ENCODE measurements at places on chromosomes 1 and 21.

DNA sequence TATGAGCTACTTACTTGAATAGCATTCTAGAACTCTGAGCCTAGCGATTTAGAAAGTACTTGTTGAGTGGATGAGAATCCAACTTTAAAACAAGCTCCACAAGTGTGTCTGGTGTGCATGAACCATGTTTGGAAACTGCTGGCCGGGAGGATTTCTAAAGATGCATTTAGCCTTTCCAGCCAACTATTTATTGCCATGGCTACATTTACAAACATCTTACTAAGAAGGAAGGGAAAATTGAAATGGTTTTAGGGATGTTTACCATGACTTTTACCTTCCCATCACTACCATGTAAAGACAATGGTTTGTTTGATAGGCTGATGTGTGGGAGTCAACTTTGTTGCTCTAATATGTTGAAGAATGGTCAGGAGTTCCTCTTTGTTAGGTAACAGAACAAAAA, 37.7 kb upstream of the ARHGAP29 start:
- no peak for DNase-seq

DNA sequence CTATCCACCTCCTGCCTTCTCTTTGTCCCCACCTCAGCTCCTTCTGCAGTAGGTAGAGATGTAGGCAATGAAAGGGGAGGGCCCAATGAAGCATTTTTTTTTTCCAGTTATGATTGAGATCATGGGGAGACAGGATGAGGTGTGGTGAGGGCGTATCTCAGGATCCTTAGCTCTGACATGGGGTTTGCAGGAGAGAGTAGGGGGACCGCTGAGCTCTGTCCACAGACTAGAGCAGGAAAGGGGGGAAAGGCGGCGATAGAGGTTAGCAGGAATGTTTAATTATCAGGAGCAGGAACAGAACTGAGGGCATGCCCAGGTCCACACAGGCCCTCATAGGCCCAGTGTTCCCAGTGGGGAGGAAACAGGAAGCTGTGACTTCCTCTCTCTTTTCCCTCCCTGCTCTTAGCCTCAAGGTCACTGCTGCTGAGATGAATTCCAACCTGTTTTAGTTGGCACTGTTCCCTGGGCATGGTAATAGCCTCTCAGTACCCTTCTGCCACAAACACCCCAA, 901 bp upstream of the RXFP4 start:
- DNase-seq: peak; percentile 49

GRCh38 chr1:197181982-197182381, 35.5 kb upstream of the ASPM start:
- no peak for DNase-seq

DNA sequence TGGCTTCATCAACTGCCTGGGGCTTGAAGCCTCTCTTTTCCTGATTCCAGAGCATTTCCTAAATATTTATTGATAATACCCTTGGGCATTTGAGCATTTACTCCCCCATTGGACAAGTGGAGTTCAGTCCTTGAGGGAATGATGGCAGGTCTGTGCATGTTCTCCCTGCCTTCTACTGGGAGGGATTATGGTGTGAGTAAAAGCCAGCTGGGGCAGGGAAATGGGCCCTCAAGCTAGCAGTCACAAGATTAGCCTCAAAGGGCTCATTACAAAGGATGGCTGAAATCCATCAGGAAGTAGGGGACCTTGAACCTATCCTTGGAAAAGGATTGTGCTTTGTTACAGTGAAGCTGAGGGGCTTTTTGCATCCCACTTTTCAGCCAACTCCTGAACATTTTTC, 24.2 kb upstream of the OSBPL9 start:
- DNase-seq: no peak

DNA sequence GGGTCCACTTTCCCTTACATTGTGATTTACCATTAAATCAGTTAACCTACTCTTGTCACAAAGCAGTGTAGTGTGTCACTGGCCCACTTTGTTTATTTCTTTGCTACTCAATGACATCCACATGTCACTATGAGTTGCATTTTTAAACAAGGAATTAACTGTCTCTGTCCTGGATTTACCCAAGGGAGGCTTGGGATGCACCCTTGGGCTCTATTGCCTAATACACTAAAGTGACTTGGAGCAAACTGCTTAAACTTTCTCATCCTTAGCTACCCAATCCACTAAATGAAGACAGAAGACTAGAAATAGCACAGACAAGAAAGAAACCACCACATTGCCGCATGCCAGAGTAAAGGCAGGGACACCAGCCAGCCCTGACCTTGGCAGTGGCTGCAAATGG, 136.2 kb upstream of the TIAM1 start:
- no peak for DNase-seq

DNA sequence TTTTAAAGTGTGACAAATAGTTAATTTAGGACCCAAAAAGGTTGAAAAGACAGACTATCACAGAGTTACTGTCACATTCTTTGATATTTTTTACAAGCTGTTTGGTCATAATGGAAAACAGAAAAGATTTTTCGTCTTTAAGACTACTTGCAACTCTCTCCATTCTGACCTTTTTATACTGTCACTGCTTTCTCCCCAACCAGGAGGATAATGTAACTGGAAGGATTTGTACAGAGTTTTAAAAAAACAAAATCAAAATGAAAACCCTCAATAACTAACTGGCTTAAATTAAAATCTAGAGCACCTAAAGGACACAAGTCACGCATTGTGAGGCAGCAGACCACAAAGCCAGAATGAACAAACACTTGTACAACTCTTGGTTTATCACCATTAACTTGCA, 257.7 kb downstream of the FAF1 start:
- DNase-seq: no peak

DNA sequence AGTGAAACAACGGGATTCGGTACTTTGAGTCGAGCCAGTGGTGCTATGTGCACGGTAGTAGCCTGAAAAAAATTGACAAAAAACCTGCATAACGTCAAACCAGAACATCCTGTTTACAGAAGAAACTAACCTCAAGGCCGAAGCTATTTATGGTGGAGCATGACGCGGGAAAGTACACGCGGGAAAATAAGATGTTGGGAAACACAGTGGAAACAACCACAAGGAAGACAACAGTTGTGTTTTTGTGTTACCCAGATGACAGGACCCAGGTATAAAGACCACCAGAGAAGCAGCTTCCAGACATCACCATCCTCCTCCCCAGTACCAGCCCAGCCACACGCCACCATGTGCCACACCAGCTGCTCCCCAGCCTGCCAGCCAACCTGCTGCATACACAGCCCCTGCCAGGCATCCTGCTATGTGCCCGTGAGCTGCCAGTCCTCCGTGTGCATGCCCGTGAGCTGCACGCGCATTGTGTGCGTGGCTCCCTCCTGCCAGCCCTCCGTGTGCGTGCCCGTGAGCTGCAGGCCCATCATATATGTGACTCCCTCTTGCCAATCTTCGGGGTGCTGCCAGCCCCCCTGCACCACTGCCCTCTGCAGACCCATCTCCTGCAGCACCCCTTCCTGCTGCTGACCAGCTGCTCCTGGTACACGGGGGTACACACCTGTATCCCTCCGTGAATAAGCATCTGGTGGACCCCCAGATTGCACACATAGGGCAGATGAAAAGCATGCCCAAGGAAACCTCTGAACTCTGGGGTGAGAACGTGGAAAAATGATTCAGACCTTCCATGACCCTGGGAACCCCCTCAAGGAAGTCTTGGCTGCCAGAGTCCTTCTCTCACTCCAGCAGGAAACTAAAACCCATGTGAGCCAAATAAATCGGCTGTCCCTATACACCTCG, at the start of gene KRTAP12-3:
Gene KRTAP12-3, plus strand, starts transcription at position 298 of the 906 bp plus-strand sequence. Its CDS starts 48 bp downstream, at position 346.
- DNase-seq: no peak

DNA sequence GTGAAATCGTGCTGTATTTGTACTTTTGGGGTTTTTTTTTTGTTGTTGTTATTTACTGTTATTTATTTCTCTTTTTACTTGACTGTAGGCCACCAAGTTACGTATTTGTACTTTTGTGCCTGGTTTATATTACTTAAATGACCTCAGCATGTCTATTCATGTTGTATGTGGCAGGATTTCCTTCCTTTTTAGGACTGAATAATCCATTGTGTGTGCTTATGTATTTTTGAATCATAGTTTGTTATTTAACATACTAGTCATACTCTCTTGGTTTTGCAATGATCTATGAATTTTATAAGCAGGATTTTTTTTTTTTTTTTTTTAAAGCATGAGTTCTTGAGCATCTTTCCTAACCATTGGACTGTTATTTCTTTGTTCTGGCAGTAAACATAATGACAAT, 51.2 kb downstream of the RNF2 start:
- DNase-seq: no peak

DNA sequence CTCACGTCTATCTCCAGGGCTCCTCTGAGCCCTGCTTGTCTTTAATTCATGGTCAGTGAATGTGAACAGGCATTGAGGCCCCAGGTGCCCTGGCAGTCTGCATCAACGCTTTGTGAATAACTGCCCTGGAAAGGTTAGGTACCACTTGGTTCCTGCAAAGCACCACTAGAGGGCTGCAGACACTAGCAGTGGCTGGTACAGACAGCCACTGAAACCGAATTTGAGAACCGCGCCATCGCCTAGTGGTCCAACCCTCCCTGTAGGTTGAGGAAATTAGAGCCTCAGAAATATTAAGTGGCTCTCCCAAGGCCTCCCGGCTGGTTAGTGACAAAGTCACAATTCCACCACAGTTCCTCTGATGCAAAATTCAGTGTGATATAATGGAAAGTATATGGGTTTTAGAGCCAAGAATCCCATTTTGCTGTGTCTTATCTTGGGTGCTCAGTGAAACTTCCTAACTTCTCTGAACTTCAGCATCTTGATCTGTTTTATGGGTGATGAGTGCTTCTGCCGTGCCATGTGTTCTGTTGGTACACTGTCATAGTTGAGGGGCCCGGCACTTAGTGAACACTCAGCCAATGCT, 46.2 kb upstream of the BCL9 start:
- DNase-seq: peak; percentile 84

DNA sequence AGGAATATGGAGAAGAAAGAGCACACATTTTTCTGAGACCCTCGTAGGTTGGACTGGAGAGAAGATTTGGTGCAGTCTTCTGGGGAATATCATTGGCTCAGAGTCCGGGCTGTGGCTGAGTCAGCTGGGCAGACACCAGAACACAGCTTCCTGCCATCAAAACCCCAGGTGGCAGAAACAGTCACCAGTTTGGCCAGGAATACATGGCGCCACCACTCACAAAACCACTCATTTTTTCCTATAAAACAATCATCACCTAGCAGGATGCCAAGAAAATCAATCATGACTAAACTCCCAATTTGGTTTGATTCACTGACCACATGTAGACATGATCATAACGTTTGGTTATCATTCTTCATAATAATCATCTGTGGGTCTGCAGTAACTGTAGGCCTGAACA, 178.1 kb upstream of the PBX1 start:
- no peak for DNase-seq

- DNase-seq: no peak
These were observed 99.4 kb upstream of the EDEM3 start for GRCh38 chr1:184854036-184854435.

All from testis (tissue), 5 donors.